ENCODE measurements at places on chromosomes 5 and 9.

- DNase-seq, result no peak
Measured at GRCh38 chr5:64742821-64743220, 25.7 kb downstream of the SREK1IP1 start.

- DNase-seq, result peak; percentile 76
Measured at GRCh38 chr5:172412724-172413286, 41.5 kb downstream of the SH3PXD2B start.

DNA sequence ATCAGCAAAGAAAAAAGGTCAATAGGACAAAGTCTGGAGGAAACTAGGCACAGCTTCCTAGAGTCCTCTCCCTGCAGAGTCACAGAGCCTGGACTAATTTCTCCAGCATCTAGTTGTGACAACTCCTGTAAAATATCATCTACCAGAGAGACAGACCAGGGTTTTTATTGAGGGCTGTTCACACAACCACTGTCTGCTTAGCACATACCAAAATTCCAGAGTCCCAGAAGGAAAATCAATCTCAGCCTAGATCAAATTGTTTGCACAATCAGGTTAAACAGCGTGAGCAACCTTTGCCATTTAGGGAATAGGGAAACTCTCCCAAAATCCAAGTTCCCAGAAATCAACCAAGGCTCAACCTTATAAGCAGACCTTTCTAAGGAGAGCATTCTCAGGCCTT lies 190.3 kb downstream of the SYK start:
- DNase-seq, result no peak

- DNase-seq, result no peak
Measured at GRCh38 chr5:68240202-68240601, 24.6 kb downstream of the PIK3R1 start.

DNA sequence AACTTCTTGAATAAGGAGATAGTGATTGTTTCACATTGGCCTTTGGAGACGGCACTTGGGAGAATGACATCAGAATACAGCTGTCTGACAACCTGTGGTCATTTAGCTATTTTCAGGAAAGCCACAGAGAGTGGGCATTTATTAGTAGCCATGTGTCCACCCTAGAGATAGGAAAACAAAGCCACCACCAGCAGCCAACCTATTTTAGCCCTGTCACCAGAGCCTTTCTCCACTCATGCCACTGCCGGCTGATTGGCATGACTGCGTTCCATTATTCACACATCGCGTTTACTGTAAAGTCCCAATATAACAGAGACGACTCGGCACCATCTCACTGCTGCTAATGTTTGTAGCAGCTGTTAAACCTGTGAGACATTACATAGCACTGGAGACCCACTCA lies 330.1 kb downstream of the NDUFS4 start:
- DNase-seq, result no peak

- no peak for DNase-seq
Measured at GRCh38 chr9:123129423-123129822, 96.0 kb downstream of the GPR21 start.

DNA sequence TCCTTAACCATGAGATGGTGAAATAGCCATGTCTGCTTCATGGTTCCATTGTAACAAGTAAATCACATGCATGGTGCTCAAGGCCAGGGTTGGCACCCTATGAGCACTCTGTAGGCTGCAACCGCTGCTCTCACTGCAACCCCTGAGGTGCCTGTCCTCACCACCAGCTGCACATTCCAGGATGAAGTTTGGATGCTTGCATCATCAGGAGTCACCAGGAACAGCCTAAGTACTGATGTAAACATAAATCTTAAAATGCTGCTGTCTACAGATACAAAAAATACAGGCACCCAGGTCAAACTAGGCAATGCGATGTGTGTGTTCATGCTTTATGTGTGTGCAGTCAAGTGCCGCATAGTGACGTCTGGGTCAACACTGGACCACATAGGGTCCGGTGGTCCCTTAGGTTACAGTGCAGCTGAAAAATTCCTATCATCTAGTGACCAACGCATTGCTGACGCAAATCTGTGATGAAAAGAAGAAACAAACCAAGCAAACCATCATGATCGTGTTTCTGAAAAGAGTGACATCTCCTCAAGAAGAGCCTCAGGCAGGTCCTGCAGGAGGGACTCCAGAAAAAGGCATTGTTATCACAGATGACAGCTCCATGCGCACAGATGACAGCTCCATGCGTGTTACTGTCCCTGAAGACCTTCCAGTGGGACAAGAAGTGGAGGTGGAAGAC lies 234.8 kb downstream of the AUH start:
- DNase-seq, result no peak

GRCh38 chr5:160118349-160119141 lies 705 bp downstream of the PWWP2A start:
- DNase-seq, result peak; percentile 47

- no peak for DNase-seq
Measured at GRCh38 chr9:75993434-75993833, 103.0 kb downstream of the PCSK5 start.

DNA sequence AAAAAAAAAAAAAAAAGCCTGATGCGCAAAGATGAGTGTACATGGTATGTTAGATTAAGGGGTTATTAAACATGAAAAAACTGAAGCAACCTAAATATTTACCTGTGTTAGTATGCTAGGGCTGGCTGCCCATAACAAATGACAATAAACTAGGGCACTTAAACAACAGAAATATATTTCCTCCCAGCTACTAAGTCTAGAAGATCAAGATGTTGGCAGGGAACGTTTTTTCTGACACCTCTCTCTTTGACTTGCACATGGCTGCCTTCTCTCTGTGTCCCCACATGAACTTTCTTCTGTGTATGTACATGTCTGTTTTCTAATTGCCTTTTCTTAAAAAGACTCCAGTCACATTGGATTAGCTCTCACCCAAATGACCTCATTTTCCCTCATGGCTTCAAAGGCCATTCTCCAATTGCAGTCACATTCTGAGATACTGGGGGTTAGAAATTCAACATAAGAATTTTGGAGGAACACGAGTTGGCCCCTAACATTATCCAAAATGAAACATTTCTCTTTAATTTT lies 694.5 kb downstream of the CDH9 start:
- DNase-seq, result no peak

GRCh38 chr9:16870596-16871335 lies at the start of gene BNC2:
TSS of gene BNC2 (minus strand) at chr9:16870670. CDS start at chr9:16870648, 22 bp downstream.
- DNase-seq, result no peak

GRCh38 chr5:159156426-159157238 lies 52.7 kb downstream of the RNF145 start:
- DNase-seq, result no peak

DNA sequence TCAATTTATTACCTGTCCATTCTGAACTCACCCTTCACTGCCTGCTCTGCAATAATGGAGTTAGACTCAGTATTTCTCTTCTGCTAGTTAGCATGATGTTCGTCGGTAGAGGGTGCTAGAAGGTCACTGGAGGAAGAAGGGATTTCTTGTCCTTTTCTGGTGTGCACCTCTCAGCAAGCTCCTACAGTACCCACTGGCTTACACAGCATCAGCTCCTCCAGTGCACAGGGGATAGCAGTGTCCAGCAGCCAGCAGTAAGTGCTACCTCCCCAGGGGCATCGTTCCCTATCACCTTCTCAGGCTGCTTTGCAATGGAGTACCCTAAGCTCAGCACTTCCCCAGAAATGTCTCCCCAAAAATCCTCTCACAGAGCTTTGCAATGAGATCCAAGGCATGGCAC lies 45.9 kb upstream of the APC start:
- no peak for DNase-seq

GRCh38 chr5:74281166-74281565 lies 359.4 kb downstream of the ENC1 start:
- no peak for DNase-seq

GRCh38 chr5:167708449-167708848 lies 583.0 kb upstream of the WWC1 start:
- DNase-seq, result no peak

DNA sequence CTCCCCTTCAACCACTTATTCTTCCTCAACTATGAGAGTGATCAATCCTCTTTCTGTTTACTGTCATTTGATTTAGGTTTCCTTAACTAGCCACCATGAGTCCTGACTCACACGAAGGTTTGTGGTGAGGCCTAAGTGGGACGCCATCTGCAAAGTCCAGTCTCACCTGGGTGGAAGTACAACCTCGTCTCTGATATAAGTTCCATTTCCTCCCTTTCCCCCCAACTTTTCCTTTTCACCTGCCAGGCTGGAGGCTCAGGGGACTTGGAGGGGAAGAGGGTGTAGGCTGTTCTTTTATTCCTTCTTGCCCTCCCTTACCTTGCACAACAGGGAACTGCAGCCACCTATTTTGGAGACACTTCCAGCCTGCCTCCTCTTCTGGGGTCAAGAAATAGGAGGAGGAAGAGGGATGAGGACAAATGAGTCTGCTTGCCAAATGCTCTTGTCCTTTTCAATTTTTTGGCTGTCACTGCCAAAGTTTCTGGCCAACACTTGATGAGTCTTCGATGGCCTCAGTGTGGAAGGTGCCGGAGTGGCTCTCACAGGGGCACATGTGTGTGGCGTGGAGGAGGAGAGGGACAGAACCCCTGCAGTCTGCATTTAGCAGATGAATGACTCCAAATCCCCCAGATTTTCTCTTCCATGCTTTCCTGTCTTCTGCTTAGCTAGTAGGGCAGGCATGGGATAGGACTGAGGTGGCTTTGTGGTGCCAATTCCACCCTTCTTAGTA lies 249.6 kb downstream of the NSG2 start:
- no peak for DNase-seq

GRCh38 chr9:2029666-2030170 lies 14.6 kb downstream of the SMARCA2 start:
- no peak for DNase-seq

- peak; percentile 4 for DNase-seq
Measured at GRCh38 chr5:103060424-103060954, 59.4 kb downstream of the GIN1 start.

GRCh38 chr9:99593610-99594009 lies 228.1 kb upstream of the NR4A3 start:
- DNase-seq, result peak; percentile 9

DNA sequence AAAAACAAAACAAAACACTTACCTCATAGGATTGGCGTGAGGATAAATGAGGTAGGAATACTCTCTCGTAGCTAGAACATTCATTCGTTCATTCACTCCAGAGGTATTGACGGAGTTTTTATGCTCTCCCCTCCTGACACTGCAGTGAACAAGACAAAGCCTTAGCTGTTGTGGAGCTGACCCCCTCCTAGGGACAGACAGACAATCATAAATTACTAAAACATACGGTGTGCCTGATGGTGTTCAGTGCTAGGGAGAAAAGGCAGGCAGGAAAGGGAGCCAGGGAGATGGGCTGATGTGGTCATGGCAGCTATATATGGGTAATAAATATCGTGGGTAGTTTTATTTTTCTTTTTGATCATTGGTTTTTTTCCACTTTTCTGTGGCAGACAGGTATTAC lies 5.7 kb upstream of the BRD3 start:
- DNase-seq, result no peak

- DNase-seq, result no peak
Measured at GRCh38 chr9:2787065-2787464, 56.8 kb downstream of the PUM3 start.

DNA sequence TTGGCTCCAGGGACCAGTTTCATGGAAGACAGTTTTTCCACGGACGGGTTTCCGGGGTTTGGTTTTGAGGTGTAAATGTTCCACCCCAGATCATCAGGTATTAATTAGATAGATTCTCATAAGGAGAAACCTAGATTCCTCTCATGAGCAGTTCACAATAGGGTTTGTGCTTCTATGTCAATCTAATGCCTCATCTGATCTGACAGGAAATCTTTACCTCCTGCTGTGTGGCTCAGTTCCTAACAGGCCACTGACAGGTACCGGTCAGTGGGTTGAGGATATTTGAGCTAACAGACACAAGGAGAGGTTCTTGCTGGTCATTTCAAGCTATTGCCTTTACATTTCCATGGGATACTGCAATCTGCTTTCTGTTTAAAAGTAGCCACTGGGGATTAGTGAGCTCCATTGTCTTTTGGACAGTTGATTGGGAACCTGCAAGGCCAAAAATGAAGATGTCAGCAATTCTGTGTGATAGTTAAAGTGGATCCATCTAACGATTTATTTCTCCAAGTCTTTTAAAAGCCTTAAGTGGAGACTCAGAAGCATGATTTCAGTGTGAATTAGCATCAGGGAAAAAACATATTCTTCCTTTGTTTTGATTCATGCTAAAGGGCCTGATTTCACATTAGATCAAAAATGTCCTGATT lies 38.6 kb downstream of the MRPS30 start:
- no peak for DNase-seq

- no peak for DNase-seq
Measured at GRCh38 chr5:89556215-89556913, 673.4 kb upstream of the MEF2C start.

DNA sequence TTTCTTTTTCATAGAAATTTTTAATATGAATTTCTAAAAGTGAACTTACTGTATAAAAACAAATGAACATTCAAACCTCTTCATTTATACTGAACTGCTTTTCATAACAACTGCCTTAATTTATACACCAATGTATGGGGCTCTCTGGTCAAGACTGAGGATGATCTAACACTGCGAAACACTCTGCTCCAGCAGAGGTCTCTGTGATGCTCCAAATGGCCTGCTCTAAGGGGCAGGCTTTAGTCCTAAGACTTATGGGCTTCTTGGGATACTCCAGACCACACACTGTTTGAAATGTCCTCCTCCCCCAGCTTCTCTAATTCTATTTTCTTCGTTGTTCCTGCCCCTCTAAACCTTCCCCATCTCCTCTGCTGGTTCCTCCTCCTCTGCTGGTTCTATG lies 58.5 kb downstream of the LIFR start:
- peak; percentile 39 for DNase-seq

DNA sequence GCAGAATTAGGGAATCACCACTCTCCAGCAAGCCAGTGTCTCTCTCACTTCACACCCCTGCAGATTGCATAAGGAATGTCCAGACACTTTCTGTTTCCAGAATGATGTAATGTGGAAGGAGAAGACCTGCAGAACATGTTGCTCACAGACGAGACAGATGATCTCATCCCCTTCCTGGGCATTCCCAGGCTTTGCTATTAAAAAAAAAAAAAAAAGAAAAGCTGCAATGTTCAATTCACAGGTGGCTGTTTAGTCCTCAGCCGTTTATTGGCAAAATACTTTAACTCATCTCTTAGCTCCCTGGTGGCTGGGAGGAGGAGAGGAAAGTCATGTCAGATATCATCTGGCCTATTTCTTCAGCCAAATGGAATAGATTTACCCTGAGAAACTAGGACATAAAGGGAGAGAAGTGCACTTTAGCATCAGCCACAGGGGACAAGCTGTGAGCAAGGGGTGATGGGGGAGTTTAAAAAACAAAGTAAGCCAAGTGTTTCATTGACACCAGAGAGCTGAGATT lies 95.9 kb upstream of the TNC start:
- no peak for DNase-seq

DNA sequence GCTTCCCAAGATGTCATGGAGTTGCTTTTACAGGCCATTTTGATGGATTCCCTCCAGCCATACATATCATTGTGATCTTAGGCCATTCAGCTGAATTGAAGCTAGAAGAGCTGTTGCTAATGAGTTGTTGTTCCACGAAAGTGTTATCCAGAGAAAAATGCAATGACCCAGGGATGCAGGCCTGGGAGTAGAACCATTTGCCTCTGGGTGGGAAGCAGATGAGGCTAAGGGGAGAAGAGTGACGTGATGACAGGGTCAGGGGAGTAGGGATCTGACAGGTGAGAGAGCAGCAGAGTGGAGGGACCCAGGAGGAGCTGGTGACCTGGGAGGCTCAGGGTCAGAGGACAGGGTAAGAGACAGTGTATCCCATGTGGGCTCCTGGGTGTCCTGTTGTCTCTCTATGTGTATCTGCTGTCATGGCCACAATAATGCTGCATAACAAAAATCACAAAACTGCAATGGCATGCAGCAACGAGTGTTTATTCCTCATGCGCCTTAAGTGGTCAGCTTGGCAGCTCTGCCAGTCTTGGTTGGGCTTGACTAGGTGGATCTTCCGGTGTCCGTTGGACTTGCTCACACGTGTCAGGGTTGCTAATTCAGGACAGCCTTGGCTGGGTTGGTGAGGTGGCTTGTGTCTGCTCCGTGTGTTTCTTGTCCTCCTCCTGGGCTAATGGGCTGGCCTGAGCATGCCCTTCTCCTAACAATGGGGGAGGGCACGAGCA lies 90.6 kb downstream of the LIFR start:
- no peak for DNase-seq

Data from stomach (tissue), 19 donors.